Effector memory CD8-positive, alpha-beta T cell (primary cell): ENCODE measurements at places on chromosomes 6 and 20.

DNA sequence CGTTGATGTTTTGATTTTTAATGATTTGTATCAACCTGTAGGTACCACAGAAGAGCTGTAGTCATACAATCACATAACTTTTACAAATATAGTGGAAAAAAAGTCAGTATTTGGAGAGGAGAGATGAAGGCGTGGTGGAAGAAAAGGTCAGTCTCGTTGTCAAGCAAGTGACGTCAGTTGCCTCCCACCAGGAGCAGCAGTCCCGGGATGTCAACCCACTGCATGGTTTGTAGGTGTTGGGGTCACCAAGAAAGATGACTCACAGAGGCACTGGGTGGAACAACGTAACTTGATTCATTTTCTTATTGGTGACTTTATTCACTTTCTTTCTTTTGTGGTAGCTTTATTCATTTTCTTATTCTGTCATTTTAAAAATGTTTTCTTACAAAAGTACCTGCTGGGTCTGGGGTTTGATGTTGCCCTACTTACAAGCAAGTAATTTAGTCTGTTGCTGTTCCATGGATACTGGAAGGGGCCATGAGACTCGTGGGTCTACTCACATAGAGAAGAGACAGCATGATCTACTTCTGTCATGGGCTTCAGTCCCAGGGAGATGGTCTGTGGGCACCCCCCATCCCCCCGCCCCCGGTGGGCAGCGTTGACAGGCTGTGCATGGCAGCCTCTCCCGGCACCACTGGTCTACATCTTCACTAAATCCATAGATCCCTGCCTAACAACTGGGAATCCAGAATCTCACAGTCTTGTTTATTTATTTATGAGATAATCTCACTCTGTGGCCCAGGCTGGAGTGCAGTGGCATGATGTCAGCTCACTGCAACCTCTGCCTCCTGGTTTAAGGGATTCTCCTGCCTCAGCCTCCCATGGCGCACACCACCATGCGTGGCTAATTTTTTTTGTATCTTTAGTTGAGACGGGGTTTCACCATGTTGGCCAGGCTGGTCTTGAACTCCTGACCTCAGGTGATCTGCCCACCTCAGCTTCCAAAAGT lies 36.4 kb upstream of the SYNJ2 start:
- no peak for DNase-seq

DNA sequence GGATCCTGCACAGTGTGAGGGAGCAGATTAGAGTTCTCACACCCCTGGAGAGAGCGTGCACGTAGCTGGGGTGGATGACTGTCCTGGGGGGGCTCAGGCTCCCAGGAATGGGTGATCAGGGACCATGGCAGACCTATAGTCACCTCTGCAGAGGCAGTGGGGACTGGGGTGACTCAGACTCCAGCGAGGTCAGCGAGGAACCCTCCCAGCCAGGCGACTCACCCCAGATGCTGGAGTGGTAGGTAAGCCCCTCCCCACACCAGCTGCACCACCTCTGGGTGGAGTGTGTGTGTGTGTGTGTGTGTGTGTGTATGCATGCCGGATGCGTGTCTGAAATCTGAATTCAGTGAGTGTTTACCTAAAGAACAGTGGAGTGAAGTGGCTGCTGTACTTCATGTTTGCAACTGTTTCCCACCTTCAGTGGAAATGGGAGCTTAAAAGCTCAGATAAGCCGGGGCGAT lies 17.4 kb upstream of the GTSF1L start:
- no peak for DNase-seq

DNA sequence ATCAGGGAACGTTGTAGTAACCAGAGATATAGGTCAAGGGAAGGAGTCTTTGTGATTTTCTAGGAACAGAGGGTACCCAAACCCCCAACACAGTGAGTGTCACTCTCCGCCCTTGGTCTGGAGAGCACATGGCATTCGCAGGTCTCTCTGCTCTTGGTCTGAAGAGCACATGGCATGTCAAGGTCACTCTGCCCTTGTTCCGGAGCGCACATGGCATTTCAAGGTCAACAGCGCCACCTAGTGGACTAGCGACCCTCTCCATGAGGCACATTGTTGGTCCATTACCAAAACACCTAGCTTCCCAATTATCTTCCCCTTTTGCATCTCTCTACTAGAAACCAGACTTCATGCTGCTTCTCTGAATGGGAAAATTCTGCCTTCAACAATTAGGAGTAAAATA lies 260.0 kb downstream of the C6orf118 start:
- no peak for DNase-seq

GRCh38 chr6:144878577-144878976 lies 593.4 kb downstream of the UTRN start:
- no peak for DNase-seq

- no peak for DNase-seq
Observed at GRCh38 chr6:156773935-156774852, 3.0 kb upstream of the ARID1B start.

- DNase-seq = no peak
Observed at GRCh38 chr6:122182061-122182460, 217.4 kb upstream of the HSF2 start.

GRCh38 chr20:6355754-6356451 lies 233.1 kb upstream of the FERMT1 start:
- DNase-seq = no peak

- DNase-seq = no peak
Observed at GRCh38 chr6:135922174-135922573, 70.7 kb downstream of the PDE7B start.
